ENCODE measurements at places on chromosomes 1 and 21.

DNA sequence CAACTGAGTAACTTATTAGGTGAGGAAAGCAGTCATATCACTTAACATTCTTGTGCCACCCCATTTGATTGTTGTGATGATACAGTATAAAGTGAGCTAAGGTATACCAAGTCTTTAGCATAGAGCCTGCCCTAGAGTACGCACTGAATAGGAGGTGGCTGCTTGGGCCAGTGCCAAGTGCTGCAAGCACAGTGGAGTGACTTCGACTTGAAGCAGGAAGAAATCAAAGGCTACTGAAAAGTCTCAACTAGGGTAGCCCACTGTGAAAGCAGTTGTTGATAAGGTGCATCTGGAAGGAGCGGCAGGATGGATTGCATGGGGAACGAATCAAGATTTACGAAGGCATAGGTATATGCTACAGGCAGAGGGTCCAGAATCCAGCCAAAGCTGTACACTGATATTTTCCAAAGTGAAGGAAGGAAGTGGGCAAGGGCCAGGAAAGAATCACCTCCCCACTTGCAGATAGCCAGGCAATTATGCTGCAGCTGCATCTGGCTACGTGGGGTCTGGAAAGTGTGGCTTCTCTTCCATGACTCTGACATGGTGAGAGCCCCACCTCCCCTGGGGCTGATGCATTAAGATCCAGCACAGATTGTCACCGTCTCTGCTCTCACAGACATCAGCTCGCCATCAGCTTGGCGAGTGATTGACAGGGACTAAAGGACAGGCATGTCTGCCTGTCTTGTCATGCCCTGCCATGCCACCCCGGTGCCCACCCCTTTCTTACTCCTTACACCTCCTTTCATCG lies 287.0 kb upstream of the PLXNA2 start:
- H3K36me3 ChIP-seq: no peaks in the 10 kb centered on the region
- H3K4me1 ChIP-seq: peaks cover 2% of the 10 kb centered on the region

GRCh38 chr1:199089393-199090122 lies 450.7 kb downstream of the PTPRC start:
- no peak overlapping the region for H3K27ac ChIP-seq
- H3K4me1 ChIP-seq: no peaks in the 10 kb centered on the region
- no peaks in the 10 kb centered on the region for H3K27me3 ChIP-seq
- no peaks in the 10 kb centered on the region for H3K36me3 ChIP-seq
- no peak for DNase-seq
- no peak overlapping the region for H3K4me3 ChIP-seq

- peaks cover 4% of the 10 kb centered on the region for H3K27me3 ChIP-seq
- H3K36me3 ChIP-seq: no peaks in the 10 kb centered on the region
- H3K4me1 ChIP-seq: no peaks in the 10 kb centered on the region
- no peak overlapping the region for H3K27ac ChIP-seq
- H3K4me3 ChIP-seq: no peak overlapping the region
These were observed 17.0 kb upstream of the TMEM54 start for GRCh38 chr1:32918179-32918578.

GRCh38 chr1:179831852-179832699 lies 45.5 kb downstream of the TOR1AIP2 start:
- DNase-seq: peak; percentile 39
- no peak overlapping the region for H3K4me3 ChIP-seq
- H3K27ac ChIP-seq: no peak overlapping the region

- no peaks in the 10 kb centered on the region for H3K27me3 ChIP-seq
- no peak overlapping the region for H3K4me3 ChIP-seq
- H3K4me1 ChIP-seq: no peaks in the 10 kb centered on the region
- no peak for DNase-seq
- no peaks in the 10 kb centered on the region for H3K36me3 ChIP-seq
- H3K27ac ChIP-seq: no peak overlapping the region
These were observed 24.2 kb downstream of the NCF2 start for GRCh38 chr1:183566026-183566425.

- H3K36me3 ChIP-seq: peaks cover 18% of the 10 kb centered on the region
- DNase-seq: no peak
- no peaks in the 10 kb centered on the region for H3K27me3 ChIP-seq
- no peaks in the 10 kb centered on the region for H3K4me1 ChIP-seq
- no peak overlapping the region for H3K27ac ChIP-seq
These were observed 50.4 kb downstream of the CTTNBP2NL start for GRCh38 chr1:112446411-112446810.
